Activated CD4-positive, CD25-positive, alpha-beta regulatory T cell (primary cell): ENCODE measurements at places on chromosomes 11 and 22.

GRCh38 chr22:38706101-38706900, 557 bp downstream of the GTPBP1 start:
- no peak for DNase-seq

DNA sequence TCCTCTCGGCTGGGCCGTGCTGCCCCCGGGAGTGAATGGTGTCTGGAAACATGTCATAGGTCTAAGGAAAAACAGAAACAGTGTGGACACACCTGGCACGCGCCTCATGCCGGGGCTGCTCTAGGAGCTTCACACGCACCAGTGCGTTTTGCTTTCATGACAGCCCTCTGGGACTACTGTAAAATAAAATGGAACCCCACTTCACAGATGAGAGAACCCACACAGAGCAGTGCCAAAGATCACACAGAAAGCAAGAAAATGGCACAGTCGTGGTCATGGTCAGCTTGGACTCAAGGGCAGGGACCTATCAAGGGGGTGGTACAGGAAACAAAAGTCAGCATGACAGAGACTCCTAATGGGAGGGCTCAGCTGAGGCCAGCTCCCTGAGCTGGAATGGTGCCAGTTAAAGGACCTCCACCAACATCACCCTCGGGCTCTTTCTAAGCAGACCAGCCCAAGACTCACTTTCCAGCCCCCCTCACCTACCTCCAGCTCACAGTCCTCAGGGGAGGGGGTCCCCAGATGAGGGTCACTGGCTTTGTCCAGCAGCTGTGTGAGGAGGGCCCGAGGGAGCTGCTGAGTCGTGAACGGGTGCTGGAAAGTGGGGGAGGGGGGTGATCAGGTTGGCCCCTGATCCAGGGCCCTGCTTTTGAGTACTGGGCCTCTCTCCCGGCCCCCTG, 3.3 kb downstream of the MAP4K2 start:
- no peak for DNase-seq

DNA sequence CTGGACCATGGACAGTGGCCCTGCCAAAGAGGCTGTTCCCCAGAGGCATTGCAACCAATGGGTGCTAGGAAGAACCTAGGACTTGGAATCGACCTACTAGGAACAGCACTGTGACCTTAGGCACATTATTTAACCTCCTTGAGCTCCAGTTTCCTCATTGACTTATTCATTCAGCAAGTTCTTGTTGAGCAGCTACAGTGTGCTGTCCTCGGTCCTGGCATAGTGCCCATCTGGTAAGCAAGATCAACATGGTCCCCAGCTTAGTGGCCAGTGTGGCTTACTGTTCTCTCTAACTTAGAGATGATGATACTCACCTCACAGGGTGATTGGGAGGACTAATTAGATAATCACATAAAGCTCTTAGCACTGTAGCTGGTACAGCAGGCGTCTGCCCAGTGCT, 8.2 kb downstream of the ABCG4 start:
- DNase-seq = no peak

- DNase-seq = no peak
Observed at GRCh38 chr11:122843281-122844141, 5.2 kb downstream of the CRTAM start.

DNA sequence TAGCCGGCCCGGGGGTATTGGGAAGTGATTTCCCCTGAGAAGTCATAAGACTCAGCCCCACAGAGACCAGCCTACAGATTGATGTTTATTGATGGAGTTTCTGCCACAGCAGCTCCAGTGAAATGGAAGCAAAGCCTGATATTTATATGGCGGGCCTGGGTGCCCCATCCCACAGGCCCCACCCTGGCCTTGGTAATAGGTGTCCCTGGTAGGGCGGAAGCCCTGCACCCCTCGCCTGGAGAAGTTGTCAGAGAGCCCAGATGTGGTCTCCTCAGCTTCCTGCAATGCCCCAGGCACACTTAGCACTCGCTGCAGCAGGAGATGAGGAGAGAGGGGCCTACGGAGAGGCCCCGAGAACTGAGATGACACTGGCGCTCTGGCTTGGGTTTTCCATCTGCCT, 107.4 kb downstream of the MORC2 start:
- DNase-seq = no peak

- DNase-seq = peak; percentile 36
Observed at GRCh38 chr11:125404811-125405790, 91.0 kb downstream of the FEZ1 start.

- DNase-seq = no peak
Observed at GRCh38 chr11:114273071-114273470, 23.1 kb upstream of the NNMT start.

- DNase-seq = no peak
Observed at GRCh38 chr11:82906236-82906635, 4.7 kb downstream of the DDIAS start.

GRCh38 chr11:75492181-75492820, 33.4 kb downstream of the GDPD5 start:
- peak; percentile 11 for DNase-seq

DNA sequence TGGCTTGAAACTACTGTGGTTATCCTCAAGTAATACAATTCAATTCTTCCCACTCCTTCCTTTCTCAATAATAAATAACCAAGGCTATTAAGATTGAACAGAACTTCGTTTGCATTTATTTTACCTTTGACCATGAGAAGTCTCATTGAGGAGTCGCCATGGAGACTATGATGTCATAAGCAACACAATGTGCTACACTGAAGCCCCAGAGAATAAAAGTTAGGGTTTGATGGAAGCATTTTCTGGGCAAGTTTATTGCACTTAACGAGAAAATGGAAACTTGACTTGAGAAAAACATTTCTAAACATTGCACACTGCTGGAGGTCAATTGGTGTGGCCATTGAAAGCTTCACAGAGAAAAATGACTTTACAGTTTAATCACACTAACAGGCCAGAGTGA, 121.5 kb downstream of the FAM76B start:
- no peak for DNase-seq

- no peak for DNase-seq
Observed at GRCh38 chr11:126834149-126834548, 166.4 kb downstream of the KIRREL3 start.

DNA sequence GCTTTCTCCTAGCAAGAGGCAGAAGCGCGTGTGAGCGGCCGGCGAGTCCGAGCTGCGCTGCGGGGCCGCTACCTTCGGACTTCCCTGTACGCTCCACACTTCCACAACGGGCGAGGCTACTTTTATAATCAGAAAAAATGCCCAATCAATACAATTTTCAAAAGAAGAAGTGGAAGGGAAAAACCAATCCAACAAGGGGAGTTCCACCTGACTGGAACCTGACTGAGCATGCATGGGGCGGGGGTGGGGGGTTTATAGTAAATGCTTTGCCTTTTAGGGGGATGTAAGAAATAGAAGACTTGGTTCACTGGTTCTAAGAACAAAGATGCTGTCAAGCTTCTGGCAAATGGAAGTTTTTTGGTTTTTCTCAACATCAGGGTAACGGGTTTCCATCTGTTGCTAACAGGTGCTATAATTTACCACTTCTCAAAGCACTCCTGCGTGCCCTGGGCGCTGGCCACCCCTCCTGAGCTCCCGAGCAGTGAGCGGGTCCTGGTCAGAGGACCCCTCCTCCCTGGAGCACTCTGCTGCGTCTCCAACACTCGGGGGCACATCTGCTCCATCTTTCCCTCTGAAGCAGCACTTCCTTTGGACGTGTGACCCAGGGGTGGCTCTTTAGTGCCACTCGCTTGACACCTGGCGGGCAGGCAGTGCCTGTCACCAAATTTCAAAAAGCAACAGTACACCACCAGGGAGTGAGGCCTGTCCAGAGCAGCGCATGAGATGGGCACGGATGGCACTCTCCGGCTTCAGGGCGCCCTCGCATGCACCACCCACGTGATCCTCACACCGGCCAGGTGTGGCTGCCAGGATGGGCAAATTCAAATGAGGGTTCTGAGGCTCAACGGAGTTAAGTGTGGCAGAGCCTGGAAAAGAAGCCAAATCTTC, 21.6 kb upstream of the BID start:
- no peak for DNase-seq

DNA sequence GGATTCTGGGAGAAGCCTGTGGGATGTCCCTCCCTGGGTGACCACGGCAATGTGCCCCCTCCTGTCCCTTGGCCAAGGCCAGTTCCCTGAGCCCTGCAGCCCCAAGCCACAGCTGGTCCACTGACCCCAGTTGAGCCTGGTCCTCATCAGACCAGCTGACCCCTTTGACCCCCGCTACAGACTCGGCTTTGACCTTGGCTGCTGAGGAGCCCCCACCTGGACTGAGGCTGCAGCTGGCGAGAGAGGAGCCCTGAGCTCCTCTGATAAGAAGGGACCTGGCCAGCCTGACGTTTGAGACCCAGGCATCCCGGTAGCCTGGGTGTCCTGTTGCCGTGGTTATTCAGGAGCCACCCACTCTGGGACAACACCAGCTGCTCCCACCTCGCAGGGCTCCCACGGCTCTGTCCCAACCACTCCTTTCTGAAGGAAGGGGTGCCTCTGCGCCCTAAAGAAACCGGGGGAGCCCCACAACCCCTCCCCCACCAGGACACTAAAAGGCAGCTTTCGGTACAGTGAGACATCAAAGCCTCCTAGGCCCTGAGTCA, 3.0 kb downstream of the ASCL2 start:
- DNase-seq = no peak

- DNase-seq = no peak
Observed at GRCh38 chr22:27146866-27147633, 489.7 kb downstream of the MIAT start.

DNA sequence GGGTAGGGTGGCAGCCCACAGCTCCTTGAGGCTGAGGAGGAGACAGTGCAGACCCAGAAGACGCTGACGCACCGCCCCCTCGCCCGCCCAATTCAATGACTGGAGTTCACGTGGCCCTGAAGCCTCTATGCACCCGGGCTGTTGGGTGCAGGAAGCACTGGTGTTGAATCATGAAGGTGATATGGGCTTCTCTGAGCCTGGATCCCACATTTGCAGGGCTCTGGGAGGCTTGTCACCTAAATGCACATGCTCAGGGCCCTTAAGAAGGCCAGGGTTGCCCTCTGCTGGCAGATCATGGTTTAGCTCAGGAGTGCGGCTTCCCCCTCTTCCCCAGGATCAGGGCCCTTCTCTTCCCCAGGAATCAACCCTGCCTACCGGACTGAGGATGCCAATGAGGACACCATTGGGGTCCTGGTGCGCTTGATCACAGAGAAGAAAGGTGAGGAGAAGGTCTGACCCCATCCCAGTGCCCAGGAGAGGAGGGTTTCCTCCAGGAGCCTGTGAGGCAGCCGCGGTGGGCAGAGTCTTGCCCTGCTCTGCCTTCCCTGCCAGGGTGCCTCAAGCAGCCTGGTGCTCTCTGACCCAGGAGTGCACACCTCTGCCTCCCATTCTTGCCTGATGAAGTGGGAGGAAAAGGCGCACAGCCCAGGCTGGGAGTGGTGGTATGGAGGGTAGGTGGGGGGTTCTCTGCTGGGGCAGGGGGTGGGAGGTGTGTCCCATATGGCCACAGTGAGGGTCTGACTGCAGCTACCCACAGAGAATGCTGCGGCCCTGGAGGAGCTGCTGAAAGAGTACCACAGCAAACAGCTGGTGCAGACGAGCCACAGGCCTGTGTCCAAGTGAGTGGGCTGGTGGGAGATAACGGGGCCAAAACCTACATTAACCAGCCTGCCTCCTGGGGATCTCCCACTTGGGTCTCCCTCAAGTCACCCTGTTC, 17.5 kb downstream of the RELT start:
- DNase-seq = peak; percentile 36

DNA sequence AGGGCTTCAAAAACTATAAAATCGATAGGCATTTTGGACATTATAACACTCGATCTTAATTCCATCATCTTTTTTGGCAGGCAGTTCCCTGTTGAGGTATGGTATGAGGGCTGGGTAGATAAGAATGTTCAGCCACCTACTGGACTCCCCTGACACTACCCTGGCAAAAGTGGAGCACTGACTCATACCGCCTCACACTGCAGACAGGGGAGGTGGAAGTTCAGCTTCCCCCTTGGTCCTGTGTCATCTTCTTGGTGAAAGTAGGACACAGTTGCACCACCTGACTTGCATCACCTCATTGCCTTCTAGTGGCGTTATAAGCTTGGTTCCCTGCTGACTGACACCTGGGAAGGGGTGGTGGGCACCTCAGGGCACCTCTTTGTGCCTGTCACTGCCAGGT, 30.4 kb downstream of the PAAF1 start:
- DNase-seq = no peak

DNA sequence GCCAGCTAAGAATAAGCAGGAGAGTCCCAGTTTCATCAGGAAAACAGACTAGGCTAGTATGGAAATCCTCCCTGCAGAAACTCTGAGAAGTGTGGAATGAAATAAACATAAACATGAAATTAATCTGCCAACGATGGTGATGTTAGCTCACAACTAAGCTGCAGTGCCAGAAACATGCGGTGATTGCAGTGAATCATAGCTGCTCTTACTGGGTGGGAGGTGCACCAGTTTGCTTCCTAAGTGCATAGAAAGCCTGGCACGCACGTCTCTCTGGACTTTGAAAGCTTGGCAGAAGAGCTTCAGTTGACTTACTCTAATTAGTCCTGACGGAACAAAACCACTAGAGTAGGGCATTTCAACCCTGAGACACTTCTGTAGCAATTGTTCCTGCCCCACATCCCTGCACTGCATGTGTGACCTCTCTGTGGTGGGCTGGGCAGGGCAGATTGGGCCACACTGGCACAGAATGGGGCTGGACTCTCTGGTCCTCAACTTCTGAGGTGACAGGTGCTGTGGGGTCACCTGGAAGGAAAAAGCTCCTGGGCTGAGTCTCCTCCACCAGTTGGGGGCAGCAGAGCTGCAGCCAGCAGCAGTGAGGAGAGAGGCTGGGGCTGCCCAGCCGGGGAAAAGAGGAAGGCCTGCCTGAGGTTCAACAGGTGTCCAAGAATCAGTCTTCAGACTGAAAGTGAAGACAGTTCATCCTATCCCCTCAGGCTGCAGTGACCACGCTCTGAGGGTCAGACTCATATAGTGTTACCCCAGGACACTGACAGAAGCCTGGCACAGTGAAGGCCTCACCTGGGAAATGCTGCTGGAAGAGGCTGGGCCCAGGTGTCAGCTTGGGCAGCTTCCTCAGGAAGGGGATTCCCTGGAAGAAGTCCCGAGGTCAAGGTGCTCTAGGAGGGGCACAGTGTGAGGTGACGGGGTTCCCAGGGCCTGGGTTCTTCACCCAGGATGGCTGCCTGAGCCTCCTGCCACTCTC, 40.5 kb downstream of the GGTLC2 start:
- DNase-seq = no peak

GRCh38 chr11:85947431-85948272, 92.5 kb downstream of the CCDC83 start:
- no peak for DNase-seq

GRCh38 chr11:135073381-135073780, 661.3 kb upstream of the B3GAT1 start:
- no peak for DNase-seq
